Stimulated activated CD8-positive, alpha-beta memory T cell treated with anti-CD3 and anti-CD28 coated beads, Interleukin-15, amount 100 ng/mL, for 1 hour (primary cell): ENCODE measurements at places on chromosomes 7 and 10.

DNA sequence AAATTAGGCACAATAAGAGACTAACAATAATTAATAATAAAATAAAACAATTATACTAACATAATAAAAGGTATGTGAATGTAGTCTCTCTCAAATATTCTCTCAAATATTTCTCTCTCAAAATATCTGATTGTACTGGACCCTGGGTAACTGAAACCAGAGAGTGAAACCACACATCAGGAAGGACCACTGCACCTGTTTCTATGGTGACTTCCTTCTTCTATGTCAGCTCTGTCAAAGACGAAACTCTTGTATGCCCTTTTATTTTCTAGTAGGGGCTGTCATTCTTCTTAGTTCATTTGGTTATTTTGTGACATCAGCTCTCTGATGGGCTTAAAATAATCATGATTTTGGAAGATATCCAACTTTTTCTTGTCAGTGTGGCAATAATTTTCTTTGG is 428.0 kb upstream of the TPK1 start:
- no peak for DNase-seq

DNA sequence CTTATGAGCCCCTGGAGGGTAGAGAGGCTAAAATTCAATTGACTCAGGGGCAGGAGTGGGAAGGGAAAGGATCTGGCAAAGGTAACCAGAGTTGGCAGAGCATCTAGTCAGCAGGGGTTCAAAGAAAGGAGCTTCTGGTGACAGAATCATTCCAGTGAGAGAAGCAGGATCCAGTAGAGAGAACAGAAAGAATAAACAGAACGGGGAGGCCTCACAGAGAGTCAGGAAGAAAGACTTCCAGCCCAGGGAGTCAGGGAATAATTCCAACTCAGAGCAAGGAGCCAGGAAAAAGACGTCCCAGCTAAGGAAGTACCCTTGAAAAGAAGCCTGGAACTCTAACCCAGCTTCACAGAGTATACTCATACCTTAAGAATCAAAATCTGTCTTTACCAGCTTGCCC is 66.6 kb upstream of the CPXM2 start:
- no peak for DNase-seq

GRCh38 chr7:100153708-100154535 is 4.6 kb downstream of the TRAPPC14 start:
- DNase-seq = no peak

DNA sequence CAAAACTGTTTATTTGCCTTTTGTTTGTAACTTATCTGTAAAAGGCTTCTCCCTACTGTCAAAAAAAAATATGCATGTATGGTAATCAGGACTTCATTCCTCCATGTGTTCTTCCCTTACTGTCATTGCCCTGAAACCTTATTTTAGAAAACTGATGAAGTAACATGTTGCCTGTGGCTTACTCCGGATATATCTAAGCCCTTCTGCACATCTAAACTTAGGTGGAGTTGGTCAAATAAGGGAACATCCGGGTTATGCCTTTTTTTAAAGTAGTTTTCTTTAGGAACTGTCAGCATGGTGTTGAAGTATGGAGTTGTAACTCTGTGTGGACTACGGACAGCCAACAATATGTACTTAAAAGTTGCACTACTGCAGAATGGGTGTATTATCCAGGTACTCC is 6.2 kb downstream of the SAR1A start:
- DNase-seq = no peak

- DNase-seq = no peak
These were observed 125.6 kb upstream of the FAM20C start for GRCh38 chr7:66741-67140.

DNA sequence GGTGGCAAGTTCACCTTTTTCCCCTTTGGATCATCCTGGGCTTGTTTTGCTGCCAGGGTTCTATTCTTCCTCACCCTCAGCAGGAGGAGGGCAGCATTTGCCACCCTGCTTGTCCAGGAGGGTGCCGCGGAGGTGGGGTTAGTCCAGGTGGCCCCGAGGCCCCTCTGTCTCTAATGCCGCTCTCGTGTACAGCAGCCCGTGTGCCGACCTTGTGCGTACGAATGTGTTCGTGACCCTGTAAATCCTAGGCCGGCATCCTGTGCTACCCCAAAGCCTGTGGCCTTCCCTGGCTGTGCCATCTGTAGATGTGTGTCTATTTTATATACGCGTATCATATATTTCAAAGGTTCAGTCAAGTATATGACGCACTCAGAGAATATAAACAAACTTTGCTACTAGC is 10.6 kb downstream of the IQCE start:
- DNase-seq = no peak

GRCh38 chr10:70931168-70931815 is 42.9 kb upstream of the PCBD1 start:
- DNase-seq = no peak

- no peak for DNase-seq
These were observed 712 bp downstream of the FOXP2 start for GRCh38 chr7:114415064-114415989.

GRCh38 chr7:159024280-159024951 is 120.3 kb downstream of the VIPR2 start:
- no peak for DNase-seq
